Lower lobe of right lung (tissue), 2 donors: ENCODE measurements at places on chromosomes 2 and 18. TPM values are rescaled to one million over a fixed set of nuclear protein-coding genes. Genes with fewer than 3 reads are reported as not detected.

DNA sequence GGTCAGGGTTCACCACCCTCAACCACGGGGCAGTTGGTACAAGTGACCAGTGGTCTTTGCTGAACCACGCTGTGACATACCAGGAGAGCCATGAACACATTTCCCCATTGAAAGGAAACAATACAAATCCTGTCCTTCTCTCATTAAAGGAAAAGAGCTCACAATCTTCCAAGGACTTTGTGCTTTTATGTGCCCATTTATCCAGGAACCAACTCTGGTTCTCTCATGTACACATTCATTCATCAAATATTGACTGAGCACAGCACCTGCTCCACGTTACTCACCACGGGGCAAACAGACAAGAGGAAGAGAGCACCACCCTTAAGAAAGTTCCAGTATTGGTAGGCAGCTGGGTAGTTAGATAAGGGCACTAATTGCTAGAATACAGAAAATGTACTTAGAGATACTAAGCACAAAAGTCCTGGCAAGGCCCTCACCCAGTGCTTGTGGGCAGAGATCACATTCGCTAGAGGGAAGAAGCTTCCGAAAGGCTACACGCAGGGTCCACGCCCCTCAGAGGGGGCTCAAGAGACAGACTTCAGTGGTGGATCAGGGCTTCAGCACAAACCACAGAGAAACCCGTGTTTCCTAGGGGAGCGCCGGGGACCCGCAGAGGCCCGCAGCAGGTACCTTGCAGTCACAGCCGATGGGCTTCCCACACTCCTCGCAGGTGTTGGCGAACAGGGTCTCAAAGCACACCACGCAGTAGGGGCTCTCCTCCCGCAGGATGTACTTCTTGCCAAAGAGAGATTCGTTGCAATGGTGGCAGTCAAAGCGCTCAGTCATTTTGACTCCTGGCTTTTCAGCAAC is 12.9 kb downstream of the FHL2 start:
- DNase-seq, result no peak

- DNase-seq, result no peak
These were observed 2.8 kb downstream of the ONECUT2 start for GRCh38 chr18:57437766-57438671.

DNA sequence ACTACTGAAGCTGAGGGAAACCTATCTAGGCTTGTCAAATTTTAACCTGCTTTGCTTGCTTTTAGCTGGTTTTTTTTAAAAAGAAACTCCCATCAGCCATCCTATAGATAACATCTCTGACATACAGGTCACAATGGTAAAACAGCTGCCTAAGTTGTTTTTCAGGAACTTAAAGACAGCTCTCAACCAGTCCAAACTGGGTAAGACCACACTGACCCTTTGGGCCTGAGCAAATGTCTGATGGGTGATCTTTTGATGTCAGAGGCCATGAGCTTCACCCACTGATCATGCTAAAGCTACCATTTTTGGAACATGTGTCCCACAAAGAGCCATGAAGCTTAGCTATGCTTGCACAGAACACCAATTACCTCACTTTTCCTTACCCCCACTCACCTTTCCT is 50.0 kb upstream of the TANC1 start:
- DNase-seq, result no peak

DNA sequence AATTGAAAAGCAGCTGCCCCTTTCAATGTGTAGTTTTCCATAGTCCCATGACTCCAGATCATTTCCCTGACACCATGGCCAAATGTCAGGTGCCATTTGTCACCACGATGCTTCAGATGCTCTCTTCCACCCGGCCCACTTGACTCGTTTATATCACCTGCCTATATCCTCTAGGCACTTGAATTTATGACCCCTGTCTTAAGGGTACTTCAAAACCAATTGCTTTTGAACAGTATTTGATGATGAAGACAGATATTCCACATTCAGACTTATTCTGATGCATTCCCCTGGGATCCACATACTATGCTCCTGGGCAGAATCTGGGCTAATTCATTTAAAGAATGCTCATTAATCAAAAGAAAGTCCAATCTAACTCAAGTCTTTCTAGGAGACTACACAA is 16.9 kb upstream of the RHBDD1 start:
- DNase-seq, result no peak

DNA sequence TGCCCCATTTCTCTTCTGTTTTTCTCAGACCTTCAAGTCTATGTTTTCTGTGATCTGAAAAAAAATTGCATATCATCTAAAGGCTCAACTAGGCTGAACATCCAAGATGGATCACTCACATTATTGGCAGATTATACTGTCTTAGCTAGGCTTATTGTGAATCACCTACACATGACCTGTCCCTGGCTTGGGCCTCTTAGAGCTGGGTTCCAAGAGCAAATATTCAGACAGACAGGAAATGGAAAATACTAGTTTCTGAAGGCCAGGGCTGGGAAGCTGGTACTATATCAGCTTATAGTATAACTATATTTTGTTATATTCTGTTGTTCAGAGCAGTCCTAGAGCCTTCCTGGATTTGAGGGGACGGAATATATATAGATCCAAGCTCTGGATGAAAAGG is 90.3 kb downstream of the PIK3C3 start:
- DNase-seq, result no peak

- no peak for DNase-seq
These were observed 266.8 kb upstream of the CXCR4 start for GRCh38 chr2:136384531-136385303.

- DNase-seq, result peak; percentile 92
These were observed 6.7 kb downstream of the SP9 start for GRCh38 chr2:174341293-174341994.

- no peak for DNase-seq
These were observed 19.7 kb upstream of the SAG start for GRCh38 chr2:233287871-233288270.

The UGT1A3 gene
- total RNA-seq, result not detected

The SAG gene
- not detected for total RNA-seq

The KLHL30 gene
- 0.71 TPM for total RNA-seq

The MROH2A gene
- total RNA-seq, result not detected

The GNAL gene
- 5.6 TPM for total RNA-seq

The CLASP1 gene
- 45.8 TPM for total RNA-seq
